Karpas-422 (cell line): ENCODE measurements at places on chromosomes 7 and 10.

DNA sequence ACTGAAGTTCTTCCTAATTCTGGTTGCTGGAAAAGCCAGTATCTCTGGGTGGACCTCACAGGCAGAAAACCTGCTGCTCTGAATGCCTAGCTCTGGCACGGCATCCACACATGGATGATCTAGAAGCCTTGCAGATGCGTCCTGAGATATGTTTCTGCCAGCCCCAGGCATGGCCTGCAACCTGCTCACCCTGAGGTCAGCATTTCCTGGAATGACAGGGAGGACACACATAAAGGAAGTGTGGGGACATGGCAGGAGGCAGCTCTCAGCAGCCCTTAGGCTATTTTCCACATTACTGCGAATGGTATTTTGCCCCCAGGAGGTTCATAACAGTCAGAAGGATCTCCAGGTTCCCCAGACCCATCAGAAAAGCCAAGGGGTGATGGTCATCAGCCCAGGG lies 23.2 kb downstream of the PLXNA4 start:
- no peak for DNase-seq

DNA sequence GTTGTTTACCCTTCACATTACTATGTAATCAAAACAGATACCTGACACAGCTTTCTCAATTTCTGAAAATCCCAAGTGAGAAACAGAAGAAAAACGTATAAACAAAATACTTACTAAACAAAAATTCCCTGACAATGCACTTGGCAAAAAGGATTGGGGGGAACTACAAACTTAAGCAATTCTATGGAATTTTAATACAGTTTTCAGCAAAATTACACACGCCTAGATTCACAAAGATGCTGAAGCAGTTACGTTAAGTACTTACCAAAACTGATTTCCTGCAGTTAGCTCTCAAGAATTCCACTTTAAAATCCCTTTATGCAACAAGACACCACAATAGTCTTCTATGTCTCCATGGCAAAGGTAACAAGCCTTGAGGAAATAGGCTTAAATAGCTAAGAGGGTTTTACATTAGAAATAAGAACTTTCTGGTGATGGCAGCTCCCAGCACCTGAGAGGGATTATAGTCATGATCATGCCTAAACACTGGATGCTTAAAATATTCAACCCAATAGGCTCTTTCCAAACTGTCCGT lies 10.8 kb downstream of the TOMM7 start:
- DNase-seq = peak; percentile 45

DNA sequence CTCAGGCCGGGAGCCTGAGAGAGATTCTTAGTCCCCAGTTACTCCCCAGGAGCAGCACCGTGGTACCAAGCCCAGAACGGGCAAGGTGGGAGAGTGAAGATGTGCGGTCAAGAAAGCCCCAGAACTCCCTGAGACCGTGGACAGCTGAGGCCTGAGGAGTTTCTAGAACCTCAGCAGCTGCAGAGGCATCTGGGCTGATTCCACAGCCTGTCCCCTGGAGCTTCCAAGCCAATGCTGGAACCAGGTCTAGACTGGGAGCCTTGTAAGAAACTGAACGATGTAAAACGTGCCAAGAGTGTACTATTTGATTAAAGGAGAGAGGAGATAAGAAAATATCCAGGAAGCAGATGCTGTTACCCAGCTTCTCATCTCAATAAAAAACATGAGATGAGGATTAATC lies 366.3 kb downstream of the TNS3 start:
- no peak for DNase-seq

DNA sequence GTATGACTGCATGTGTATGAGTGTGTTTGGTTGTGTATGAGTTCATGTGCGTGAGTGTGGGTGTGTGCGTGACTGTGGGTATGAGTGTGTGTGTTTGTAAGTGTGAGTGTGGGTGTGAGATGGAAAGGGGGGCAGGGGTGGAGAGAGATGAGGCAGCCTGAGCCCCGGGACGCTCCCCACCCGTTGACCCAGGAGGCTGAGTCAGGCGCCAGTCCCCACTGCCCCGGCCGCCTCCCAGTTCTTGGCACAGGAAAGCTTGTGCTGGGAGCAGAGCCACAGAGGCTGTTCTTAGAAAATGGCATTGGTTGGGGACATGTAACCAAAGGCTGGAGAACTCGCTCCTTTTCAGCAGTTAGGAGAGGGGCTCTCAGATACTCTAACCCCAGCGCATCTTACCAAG lies 27.8 kb upstream of the NUB1 start:
- no peak for DNase-seq
